ENCODE measurements at places on chromosomes 16 and 17. TPM values are rescaled to one million over a fixed set of nuclear protein-coding genes. Genes with fewer than 3 reads are reported as not detected.

AANAT gene
- total RNA-seq: not detected

ERN1 gene
- 4.6 TPM for total RNA-seq

NAGS gene
- 2.6 TPM for total RNA-seq

CIITA gene
- 0.30 TPM for total RNA-seq

KRT39 gene
- not detected for total RNA-seq
